ENCODE measurements at places on chromosomes 4 and X.

- H3K36me3 ChIP-seq, result no peaks in the 10 kb centered on the region
- H3K27ac ChIP-seq, result no peak overlapping the region
- DNase-seq, result no peak
- H3K4me3 ChIP-seq, result no peak overlapping the region
These were observed 16.9 kb upstream of the RAP2C start for GRCh38 chrX:132236121-132236520.

DNA sequence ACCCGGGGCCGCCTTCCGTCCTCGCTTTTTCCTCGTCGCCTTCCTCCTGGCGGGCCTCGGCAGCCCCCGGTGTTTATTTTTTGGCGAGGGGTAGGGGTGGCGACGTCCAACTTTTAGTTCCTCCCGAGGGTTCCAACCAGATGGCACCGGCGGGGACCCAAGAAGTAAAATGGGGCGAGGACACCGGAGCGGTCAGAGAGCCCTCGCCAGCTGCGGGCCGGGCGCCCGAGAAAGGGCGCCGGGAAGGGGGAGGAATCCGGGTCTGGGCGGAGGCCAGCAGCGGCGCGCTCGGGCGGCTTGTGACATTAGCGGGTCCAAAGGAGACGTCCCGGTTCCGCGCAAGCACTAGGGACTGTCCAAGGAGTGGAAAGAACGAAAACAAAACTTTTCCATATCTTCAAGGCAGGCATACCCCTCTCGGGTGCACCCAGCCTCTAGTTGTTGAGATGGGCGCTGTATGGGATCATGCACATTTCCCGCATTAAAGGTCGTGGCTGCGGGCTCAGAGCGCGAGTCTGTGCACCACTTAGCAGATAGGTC is 691 bp upstream of the USP46 start:
- peak overlapping the region; percentile 98 for H3K27ac ChIP-seq
- DNase-seq, result peak; percentile 84
- peak overlapping the region; percentile 90 for H3K4me3 ChIP-seq
- no peaks in the 10 kb centered on the region for H3K36me3 ChIP-seq

DNA sequence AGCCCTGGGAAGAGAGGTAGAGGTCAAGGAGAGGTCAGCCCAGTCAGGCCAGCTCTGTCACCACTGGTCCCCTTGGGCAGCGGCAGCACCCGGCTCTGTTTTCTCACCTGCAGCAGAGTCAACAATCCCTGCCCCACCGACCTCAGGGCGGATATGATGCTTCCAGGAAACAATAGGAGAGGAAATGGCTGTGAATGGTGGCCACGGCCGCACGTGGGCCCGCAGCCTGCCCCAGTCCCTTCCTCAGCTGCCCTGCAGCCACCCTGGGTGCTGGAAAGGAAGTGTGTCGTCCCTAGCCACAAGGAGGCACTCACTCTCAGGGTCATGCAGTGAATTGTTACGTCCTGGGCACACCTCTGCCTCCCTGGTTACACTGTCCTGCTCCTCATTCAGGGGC is 92.5 kb upstream of the ENPP6 start:
- peak; percentile 19 for DNase-seq
- no peak overlapping the region for H3K27ac ChIP-seq
- no peak overlapping the region for H3K4me3 ChIP-seq
- H3K4me1 ChIP-seq, result peaks cover 14% of the 10 kb centered on the region
- no peaks in the 10 kb centered on the region for H3K36me3 ChIP-seq
- H3K27me3 ChIP-seq, result no peaks in the 10 kb centered on the region

DNA sequence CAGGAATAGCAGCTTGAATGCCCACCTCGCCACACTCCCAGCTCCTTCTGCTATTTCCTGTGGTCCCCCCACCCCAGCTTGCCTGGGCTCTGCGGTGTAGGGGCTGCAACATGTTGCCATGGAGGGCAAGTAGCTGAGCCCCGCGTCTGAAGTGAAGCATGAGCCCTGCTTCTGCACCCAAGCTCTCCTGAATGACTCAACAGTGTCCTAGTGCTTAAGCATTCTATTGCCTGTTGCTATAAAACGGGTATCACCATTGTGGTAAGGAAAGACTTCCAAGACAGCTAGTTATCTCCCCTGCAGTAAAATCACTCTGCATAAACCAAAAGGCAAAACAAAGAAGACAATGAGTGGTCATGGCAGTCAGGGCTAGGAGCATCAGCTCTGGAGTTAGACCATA is 31.4 kb upstream of the SPATA4 start:
- H3K27ac ChIP-seq, result no peak overlapping the region
- no peaks in the 10 kb centered on the region for H3K36me3 ChIP-seq
- H3K4me1 ChIP-seq, result peaks cover 10% of the 10 kb centered on the region
- H3K4me3 ChIP-seq, result no peak overlapping the region
- DNase-seq, result no peak

GRCh38 chr4:114272226-114272625 is 292.8 kb upstream of the ARSJ start:
- H3K27ac ChIP-seq, result no peak overlapping the region
- H3K4me3 ChIP-seq, result no peak overlapping the region
- H3K36me3 ChIP-seq, result no peaks in the 10 kb centered on the region
- no peaks in the 10 kb centered on the region for H3K4me1 ChIP-seq

- H3K27me3 ChIP-seq, result no peaks in the 10 kb centered on the region
- no peak overlapping the region for H3K4me3 ChIP-seq
- no peak overlapping the region for H3K27ac ChIP-seq
These were observed 210.8 kb downstream of the ARHGAP10 start for GRCh38 chr4:147942729-147943128.

DNA sequence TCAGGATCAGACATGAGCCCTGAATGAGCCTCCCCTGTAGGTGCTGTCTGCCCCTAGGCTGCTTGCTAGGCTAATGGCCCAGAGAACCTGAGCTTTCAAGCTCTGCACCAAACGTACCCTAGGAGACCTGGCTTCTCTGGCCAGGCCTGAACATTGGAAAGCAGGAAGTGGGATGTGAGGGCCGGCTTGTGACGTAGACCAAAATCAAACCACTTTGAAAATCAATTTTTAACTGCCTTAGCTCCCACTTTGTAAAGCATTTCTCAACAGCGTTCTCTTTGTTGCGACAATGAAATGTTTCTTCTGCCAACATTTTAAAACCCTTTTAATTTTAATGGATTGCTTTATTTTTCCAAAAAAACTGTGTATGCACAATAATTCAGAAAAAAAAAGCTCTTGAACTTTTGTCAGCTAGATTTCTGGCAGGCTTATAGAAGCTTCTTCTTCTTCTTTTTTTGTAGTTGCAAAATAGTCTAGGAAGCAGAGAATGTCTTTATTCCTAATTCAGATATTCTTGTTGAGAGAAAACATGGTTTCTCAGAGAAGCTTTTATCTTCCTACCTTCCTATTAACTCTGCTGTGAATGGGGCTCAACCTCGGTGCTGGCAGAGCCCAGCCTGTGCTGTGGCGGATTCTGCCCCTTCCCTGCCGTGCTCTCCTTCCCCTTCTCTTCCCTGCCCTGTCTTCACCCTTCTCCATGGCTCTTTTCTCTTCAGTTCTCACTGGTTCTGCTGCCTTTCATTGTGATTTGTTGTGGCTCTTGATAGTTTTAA is 145.2 kb upstream of the SFRP2 start:
- no peak overlapping the region for H3K4me3 ChIP-seq
- no peak for DNase-seq
- no peaks in the 10 kb centered on the region for H3K4me1 ChIP-seq
- H3K27ac ChIP-seq, result no peak overlapping the region
- no peaks in the 10 kb centered on the region for H3K36me3 ChIP-seq

- H3K4me1 ChIP-seq, result no peaks in the 10 kb centered on the region
- no peak for DNase-seq
- H3K4me3 ChIP-seq, result no peak overlapping the region
- no peaks in the 10 kb centered on the region for H3K36me3 ChIP-seq
- H3K27ac ChIP-seq, result no peak overlapping the region
These were observed 101.3 kb downstream of the LARP1B start for GRCh38 chr4:128162434-128162833.

- peak; percentile 28 for DNase-seq
- no peak overlapping the region for H3K4me3 ChIP-seq
- no peaks in the 10 kb centered on the region for H3K27me3 ChIP-seq
- peak overlapping the region; percentile 10 for H3K27ac ChIP-seq
These were observed 118.8 kb downstream of the UCHL1 start for GRCh38 chr4:41375561-41375960.

DNA sequence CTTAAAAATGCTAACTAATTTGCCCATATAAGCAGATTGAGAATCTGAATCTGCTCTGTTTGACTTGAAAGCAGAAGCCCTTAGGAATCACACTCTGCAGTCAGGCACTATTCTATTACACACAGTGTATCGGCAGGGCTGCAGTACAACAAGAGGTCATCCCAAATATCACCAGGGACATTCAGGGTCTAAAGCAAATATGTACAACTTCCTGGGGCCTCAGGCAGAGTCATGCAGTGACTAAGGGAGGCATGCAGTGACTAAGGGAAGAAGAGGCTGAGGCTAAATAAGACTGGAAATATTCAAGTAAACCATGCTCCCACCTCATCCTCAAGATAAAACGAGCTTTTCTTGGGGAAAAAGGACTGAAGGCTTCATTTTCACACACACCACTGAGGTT is 20.9 kb downstream of the MAPK10 start:
- H3K27ac ChIP-seq, result no peak overlapping the region

DNA sequence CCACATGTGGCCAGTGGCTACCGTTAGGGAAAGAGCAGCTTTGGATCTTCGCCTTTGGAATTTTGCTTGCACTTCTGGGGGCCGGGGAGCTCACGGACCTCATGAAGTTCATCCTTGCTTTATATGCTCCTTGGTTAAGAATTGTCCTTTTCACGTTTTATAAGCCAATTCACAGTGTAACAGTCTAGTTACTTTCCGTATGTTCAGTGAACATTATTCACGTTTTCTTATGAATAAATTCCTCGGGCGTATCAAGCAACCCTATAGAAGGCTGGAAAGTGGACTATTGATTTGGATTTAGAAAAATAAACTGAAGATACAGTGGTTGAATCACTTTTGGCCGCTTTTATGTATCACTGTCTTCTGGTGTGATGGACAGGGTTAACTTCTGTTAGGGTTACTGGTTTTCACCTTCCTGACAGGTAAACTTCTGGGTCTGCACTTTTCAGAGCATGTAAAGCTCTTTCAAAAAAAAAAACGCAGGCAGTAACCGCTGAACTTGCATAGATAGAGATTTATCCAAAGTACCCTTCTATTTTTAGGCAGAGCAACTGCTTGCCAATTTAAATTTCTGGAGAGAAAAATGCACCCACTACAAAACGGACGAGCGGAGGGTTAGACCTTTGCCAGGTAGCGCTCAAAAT is 569 bp upstream of the PDLIM5 start:
- no peak for DNase-seq
- H3K27ac ChIP-seq, result peak overlapping the region; percentile 98
- H3K27me3 ChIP-seq, result no peaks in the 10 kb centered on the region
- H3K4me1 ChIP-seq, result peaks cover 12% of the 10 kb centered on the region
- peak overlapping the region; percentile 99 for H3K4me3 ChIP-seq

- peaks cover 31% of the 10 kb centered on the region for H3K4me1 ChIP-seq
- peak overlapping the region; percentile 87 for H3K4me3 ChIP-seq
- DNase-seq, result peak; percentile 38
- no peaks in the 10 kb centered on the region for H3K27me3 ChIP-seq
- peak overlapping the region; percentile 95 for H3K27ac ChIP-seq
These were observed 1.3 kb downstream of the AMER1 start for GRCh38 chrX:64204252-64204651.

GRCh38 chr4:110059556-110060191 is 138.7 kb downstream of the ELOVL6 start:
- H3K27me3 ChIP-seq, result no peaks in the 10 kb centered on the region
- H3K4me1 ChIP-seq, result no peaks in the 10 kb centered on the region
- H3K36me3 ChIP-seq, result no peaks in the 10 kb centered on the region
- no peak overlapping the region for H3K4me3 ChIP-seq

GRCh38 chrX:10507876-10508275 is 112.5 kb downstream of the MID1 start:
- no peaks in the 10 kb centered on the region for H3K36me3 ChIP-seq
- H3K4me1 ChIP-seq, result peaks cover 10% of the 10 kb centered on the region
- DNase-seq, result no peak
- no peak overlapping the region for H3K27ac ChIP-seq
- no peak overlapping the region for H3K4me3 ChIP-seq

- no peaks in the 10 kb centered on the region for H3K4me1 ChIP-seq
- H3K27ac ChIP-seq, result no peak overlapping the region
- H3K27me3 ChIP-seq, result no peaks in the 10 kb centered on the region
- no peak overlapping the region for H3K4me3 ChIP-seq
- no peaks in the 10 kb centered on the region for H3K36me3 ChIP-seq
- DNase-seq, result no peak
These were observed 2153.6 kb upstream of the AGA start for GRCh38 chr4:179595671-179596410.

- no peak for DNase-seq
- peaks cover 15% of the 10 kb centered on the region for H3K27me3 ChIP-seq
- no peaks in the 10 kb centered on the region for H3K36me3 ChIP-seq
- H3K4me3 ChIP-seq, result no peak overlapping the region
- H3K4me1 ChIP-seq, result no peaks in the 10 kb centered on the region
- H3K27ac ChIP-seq, result no peak overlapping the region
These were observed 607.5 kb downstream of the PACRGL start for GRCh38 chr4:21307709-21308108.

DNA sequence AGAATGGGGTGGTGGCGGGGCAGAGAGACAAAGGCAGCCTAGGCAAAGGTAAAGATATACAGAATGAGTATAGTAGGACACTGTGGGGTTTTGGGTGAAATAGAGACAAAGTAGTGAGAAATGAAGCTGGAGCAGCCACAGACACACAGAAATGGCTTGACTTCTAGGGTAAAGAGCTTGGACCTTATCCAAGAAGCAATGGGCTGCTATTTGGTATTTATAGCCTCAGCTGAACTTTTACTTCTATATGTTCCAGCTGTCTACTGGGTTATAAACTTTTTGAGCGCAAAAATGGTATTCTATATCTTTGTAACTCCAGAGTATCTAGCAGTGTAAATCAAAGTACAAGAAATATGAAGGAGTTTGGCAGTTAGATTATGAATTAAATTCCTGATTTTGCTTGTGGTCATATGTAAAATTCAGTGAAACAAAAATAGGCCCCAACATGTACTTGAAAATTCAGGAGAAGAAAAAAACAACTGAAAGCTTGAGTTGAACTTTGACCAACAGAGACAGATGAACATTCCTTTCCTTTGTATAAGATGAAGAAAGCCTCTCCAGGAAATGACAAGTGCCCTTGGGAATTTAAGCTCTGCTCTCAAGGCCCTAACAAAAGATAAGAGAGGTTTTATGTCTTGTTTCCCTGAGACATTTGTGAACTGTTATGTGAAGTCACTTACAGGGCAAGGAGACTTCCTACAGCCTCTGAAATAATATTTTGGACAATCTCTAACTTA is 354.1 kb downstream of the CHIC1 start:
- H3K4me3 ChIP-seq, result no peak overlapping the region
- H3K27ac ChIP-seq, result no peak overlapping the region
- no peak for DNase-seq

DNA sequence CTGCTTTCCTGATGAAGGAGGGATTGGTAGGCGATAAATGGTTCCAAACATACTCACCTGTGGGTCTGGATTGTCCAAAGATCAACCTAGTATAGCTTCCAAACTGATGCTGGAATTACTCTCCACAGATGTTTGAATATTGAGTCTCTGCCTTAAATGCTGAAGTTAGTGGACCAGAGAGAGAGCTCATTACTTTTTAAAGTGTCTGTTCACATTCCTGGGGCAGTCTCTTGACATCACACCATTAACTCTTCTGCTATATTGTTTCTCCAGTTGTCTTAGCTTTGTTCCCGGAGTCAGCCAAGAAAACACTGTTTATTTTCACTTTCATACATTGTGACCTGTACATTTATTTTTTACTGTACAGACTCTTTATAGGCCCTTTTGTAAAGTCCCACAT is 35.4 kb downstream of the ARHGEF38 start:
- H3K4me1 ChIP-seq, result no peaks in the 10 kb centered on the region
- no peaks in the 10 kb centered on the region for H3K27me3 ChIP-seq
- H3K4me3 ChIP-seq, result no peak overlapping the region
- H3K27ac ChIP-seq, result no peak overlapping the region
- no peaks in the 10 kb centered on the region for H3K36me3 ChIP-seq
